SK-MEL-5 (cell line): ENCODE measurements at places on chromosomes 5 and 9. TPM values are rescaled to one million over a fixed set of nuclear protein-coding genes. Genes with fewer than 3 reads are reported as not detected.

The GLDC gene
- 1.5 and 2.3 TPM in 2 replicates for total RNA-seq

The PTCD2 gene
- total RNA-seq = 19.0 and 25.6 TPM in 2 replicates

The UBLCP1 gene
- total RNA-seq = 44.0 and 45.7 TPM in 2 replicates

The GABRA1 gene
- not detected in 2 replicates for total RNA-seq

The RNF224 gene
- total RNA-seq = not detected in 2 replicates

The TPPP gene
- total RNA-seq = 5.1 and 5.7 TPM in 2 replicates

The AGXT2 gene
- not detected in 2 replicates for total RNA-seq

DNA sequence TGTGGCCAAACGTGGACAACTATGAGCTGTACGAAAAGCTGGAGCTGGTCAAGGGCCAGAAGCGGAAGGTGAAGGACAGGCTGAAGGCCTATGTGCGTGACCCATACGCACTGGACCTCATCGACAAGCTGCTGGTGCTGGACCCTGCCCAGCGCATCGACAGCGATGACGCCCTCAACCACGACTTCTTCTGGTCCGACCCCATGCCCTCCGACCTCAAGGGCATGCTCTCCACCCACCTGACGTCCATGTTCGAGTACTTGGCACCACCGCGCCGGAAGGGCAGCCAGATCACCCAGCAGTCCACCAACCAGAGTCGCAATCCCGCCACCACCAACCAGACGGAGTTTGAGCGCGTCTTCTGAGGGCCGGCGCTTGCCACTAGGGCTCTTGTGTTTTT lies 3.3 kb downstream of the CDK9 start:
- no peak for DNase-seq

DNA sequence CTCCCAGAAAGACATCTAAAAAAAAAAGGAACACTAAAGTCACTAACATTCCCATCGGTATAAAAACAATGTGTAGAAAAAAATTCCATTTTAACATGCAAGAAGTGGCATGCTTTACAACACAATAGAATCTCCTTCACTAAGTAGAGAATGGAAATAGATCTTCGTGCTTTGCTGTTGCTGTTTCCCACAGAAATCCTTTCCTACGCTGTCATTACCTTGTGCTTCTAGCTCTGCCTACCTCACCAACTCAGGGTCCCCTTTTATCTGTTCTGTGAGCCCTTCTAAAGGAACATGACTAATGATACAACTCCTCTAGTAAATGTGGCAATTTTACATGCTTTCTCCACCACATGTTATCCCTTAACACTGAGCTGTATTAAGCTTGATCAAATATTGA lies 202.9 kb downstream of the MCTP1 start:
- peak; percentile 27 for DNase-seq

DNA sequence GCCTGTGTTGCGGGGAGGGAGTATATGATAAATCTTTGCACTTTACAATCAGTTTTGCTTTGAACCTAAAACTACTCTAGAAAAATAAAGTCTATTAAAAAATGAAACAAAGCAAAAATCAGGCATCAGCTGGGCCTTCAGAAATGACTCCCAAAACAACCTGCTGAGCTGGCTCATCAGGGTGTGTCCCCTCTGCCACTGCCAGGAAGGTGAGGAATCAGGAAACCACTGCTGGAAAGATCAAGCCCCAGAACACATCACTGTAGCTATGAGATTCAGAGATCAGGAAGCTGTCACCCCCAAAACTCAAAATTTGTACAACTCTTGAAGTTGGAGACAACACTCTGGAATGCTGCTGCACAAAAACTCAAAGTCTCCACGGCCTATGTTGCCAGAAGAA lies 40.5 kb upstream of the TBCA start:
- DNase-seq = no peak

DNA sequence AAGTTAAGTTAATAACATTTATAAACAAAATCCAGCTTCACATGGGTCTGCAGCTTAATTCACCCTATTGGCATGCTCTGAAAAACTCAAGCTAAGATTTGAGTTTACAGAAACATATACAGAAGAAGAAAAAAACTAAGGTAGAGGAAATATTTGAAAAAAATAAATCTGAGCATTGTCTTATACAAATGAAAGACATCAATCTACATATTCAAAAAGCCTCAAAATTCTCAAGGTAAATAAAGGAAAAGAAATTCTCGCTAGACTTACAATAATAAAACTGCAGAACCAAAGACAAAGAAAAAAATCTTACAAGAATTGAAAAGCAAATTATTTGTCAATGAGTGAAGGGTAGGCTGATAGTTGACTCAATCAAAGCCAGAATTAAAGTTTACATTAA lies 493.4 kb downstream of the CETN3 start:
- DNase-seq = no peak

DNA sequence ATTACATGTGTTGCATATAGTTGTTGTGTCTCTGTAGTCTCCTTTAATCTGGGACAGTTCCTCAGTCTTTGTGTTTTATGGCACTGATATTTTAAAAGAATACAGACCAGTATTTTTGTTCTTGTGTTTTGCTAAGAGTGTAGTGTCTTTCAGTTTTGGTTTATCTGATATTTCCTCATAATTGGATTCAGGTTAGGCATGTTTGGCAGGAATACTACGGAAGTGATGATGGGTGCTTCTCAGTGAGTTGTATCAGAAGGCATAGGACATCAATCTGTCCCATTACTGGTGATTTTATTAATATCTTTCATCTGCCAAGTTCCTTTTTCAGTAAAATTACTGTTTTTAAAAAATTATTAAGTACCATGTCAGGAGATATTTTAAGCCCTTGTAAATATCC lies 212.9 kb downstream of the ARHGEF28 start:
- no peak for DNase-seq

DNA sequence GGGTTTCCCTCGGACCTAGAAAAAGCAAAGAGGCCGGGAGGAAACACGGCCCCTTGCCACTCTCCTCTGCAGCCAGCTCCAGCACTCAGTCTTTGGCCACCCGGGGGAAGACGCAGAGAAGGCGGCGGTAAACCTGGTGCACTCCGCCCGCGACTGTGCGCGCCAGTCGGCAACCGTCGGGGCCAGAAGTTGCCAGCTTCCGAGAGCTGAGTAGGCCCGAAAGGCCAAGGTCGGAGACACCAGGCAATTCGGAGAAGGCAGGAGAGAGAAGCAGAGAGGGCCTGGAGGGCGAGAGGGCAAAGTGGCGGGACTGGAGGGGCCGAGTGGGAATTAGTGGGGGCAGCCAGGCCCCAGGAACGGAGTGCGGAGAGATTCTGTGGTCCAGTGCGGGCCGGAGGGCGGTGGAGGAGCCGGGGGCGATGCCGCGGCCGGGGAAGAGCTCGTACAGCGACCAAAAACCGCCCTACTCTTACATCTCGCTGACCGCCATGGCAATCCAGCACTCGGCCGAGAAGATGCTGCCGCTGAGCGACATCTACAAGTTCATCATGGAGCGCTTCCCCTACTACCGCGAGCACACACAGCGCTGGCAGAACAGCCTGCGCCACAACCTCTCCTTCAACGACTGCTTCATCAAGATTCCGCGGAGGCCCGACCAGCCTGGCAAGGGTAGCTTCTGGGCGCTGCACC lies at the start of gene FOXB2:
Gene FOXB2 (plus strand): TSS at position 420 of the 690 bp plus-strand sequence. CDS start 0 bp downstream, at position 420.
- DNase-seq = no peak

DNA sequence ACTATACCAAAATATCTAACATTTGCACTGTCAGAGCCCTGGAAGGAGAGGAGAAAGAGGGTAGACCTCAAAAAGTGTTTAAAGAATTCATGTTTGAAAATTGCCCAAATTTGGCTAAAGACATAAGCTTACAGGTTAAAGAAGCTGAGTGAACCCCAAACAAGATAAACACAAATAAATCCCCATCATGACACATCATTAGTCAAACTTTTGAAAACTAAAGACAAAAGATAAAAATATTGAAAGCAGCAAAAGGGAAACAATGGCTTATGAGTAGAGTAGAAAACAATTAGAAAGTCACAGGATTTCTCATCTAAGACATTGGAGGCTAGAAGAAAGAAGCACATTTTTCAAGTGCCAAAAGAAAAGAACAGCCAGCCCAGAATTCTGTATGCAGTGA lies 6.1 kb upstream of the UBLCP1 start:
- no peak for DNase-seq

- no peak for DNase-seq
These were observed 80.1 kb upstream of the LPAR1 start for GRCh38 chr9:111118256-111118948.

- no peak for DNase-seq
These were observed 822.6 kb upstream of the GRAMD2B start for GRCh38 chr5:125600559-125600958.

DNA sequence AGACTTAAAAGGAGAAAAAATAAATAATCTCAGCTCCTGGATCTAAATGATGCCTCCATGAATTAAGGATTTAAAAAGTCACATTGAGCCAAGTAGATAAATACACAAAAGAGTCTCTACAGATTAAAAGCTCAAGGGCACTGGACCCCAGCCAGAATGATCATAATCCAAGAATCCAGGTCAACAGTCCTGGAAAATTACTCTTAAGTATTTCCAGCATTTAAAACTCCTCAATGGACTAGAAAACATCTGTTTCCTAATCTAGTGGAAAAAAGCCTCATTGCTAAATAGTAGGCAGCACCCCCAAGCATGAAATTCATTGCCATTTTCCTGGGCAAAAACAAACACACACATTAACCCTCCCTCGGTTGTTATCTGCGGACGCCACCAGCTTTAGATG lies 96.8 kb downstream of the FRMD3 start:
- no peak for DNase-seq

DNA sequence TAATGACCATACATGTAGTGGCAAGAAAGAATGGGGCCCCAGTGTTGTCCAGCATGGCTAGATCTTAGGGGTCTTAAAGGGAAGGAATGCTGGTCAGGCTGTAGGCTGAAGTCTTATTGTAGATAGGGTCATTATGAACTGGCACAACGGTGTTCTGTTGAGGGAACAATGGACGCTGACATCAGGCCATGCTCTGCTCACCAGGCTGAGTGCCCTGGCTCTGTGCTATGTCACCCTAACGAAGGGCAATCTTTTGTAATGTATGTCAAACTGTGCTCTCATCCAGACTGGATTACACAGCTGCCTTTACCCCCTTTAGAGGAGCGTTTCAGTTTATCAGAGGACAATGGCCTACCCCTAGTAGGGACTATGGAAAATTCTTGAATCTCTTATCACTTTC lies 14.6 kb upstream of the ZNF608 start:
- DNase-seq = no peak

DNA sequence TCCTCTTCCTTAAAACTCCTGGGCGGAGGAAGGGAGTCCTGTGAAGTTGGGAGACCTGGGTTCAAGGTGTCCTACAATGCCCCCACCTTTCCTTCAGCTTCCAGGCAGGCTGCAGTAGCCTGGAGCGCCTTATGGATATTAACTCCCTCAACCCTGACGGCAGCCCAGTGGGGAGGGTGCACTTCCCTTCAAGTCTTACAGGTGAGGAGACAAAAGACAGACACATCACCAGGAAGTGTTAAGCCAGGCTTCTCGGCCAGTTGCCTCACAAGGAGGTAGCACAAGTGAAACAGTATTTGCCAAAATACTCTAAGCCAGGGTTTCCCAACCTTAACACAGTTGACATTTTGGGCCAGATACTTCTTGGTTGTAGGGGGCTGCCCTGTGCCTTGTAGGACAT lies 4.2 kb downstream of the TRIM7 start:
- DNase-seq = no peak

DNA sequence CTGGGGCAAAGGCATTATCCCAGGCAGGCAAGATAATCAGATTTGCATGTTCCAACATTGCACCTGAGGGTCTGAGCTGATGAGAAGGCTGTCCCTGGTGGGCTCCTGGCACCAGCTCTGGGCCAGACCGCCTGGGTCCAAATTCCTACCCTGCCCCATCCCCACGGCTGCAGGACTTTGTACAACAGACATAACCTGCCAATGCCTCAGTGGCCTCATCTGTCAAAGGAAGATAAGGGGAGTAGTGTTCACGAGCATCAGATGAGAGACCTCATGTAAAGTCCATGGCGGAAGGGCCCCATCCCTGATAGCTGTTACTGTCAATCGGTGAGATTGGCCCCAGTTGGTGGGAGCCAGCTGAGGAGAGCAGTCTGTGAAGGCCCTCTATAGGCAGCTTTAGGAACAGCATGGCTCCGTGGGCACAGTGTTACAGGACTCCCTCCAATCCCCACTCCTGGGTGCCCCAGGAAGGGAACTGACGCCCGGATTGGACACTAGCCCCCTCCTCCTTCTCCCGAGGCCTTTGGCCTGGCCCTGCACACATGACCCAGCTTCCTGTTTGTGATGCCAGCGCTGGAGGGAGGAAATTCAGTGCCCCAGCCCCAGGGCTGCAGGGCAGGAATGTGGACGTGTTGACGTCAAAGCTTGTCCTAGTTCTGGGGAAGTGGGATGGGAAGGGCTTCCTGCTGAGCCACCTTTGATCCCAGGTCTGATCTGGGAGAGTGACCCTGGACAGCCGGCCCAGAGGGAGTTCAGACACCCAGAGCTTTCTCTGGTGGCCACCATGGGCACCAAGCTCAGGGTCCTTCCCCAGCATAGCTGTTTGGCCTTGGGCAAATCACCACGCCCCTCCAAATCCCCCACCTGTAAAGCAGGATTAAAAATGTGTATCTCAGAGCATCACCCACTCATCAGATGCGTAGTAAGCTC lies 56.2 kb downstream of the DUSP1 start:
- DNase-seq = peak; percentile 87

DNA sequence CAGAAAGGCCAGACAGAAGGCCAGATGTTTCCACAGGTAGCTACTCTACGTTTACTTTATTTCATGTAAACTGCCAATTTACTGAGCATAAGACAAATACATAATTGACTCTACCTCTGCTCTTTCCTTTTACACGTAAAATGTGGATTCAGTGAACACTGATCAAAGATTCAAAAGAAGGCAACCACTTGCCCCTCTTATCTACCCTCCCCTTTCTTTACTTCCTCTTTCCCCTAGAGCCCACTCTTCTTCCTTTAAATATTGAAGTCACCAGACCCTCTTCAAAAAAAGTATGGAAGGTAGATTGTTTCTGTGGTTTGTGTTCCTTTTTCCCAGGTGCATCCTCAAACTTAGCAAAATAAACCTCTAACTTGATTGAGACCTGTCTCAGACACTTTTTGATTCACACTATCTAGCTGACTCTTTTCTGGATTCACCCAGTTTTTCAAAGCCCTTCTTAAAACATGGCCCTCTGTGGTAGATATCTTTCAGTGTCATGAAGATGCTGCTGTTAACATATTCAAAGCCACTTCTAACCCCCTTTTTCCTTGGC lies 6.7 kb downstream of the FAM114A2 start:
- no peak for DNase-seq

DNA sequence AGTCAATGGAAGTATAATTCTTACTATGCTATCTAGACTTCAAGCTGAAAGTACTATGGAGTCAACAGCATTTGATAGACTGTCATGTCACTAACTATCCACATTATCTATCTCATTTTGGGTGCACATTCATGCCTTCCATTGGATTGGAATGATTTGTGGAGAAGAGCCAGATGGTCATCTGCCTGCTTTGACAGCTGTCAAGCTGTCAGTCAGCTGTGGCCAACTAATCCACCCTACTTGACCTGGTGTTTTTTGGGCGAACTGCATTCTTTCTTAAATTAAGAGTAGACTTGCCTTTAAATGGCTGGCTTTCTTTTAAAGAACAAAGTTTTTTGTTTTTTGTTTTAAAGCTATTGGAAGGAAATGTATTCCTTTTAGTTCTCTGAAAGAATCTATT lies 151.5 kb downstream of the DCP2 start:
- DNase-seq = no peak

GRCh38 chr5:76728965-76729364 lies 13.0 kb downstream of the F2R start:
- no peak for DNase-seq
